ENCODE measurements at places on chromosomes 2 and 18.

DNA sequence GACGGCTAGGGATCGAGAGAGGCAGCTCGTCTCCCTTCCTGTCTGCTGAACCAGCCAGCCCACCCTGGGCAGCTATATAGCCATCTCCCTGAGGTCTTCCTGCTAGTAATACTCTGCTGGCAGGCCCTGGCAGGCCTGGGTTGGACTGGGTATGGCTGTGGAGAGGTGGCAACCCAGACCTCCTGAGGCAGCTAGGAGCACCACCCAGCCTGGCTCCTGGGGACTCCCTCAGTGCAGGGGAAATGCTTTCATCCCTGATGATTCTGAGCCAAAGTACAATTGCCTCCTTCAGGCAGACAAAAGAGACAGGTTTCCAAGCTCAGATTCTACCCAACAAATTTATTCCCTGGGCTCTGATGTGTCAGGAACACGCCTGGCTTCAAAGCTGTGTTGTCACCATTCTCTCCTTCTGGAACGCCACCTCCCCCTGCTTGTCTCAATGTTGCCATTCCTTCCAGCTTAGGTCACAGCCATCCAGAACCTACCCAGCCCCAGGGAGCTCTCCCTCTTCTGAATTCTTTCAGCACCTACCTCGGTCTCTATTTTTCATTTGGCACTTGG lies 4.7 kb upstream of the DNAJB2 start:
- DNase-seq = no peak

DNA sequence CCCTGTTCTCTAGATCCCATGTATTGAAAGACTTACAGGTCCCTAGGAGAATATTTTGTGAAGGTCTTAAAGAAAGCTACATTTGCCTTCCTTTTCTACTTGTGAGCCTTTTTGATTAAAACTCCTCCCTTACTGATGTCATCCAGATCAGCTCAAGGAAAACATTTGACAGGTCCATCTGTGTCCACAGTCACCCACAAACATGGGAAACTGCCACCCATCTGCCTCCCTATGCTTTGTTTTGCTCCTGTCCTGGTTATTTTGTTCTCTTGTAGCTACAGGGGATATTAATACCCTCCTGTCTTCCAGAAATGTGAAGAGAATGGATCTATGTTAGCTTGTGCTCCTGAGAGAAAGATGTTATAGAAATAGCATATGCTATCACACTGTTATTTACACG lies 203.6 kb upstream of the GALNT5 start:
- no peak for DNase-seq

DNA sequence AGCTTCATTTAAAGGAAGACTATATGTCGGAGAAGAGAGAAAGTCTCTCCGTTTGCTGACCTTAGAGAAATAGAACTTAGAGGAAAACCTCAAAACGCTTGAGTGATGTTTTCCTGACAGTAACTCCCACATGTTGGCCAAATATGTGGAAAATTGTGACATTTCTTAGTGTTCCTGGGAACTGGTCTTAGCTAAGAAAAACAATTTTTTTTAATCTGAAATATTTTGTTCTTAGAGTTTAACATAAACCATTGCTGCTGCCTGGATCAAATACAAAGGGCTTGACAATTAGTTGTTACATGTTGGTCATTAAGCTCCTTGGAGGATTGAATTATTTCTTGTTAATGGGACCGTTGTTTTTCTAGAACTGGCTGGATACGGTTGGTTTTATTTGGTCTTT lies 16.3 kb downstream of the DYNC2LI1 start:
- DNase-seq = no peak

DNA sequence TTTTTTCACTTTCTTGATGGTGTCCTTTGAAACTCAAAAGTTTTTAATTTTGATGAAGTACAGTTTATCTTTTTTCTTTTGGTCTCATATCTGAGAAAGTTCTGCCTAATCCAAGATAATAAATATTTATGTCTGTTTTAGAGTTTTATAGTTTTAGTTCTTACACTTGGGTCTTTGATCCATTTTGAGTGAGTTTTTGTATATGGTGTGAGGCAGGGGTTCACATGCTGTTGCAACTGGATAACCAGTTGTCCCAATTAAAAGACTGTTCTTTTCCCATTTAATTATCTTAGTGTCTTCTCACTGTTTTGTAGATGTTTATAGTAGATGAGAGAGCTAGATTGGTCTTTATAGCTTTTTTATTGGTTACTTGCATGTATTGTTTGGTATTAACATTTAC lies 43.6 kb downstream of the TET3 start:
- DNase-seq = no peak

- DNase-seq = no peak
Observed at GRCh38 chr18:55246278-55246677, 287.0 kb upstream of the CCDC68 start.

DNA sequence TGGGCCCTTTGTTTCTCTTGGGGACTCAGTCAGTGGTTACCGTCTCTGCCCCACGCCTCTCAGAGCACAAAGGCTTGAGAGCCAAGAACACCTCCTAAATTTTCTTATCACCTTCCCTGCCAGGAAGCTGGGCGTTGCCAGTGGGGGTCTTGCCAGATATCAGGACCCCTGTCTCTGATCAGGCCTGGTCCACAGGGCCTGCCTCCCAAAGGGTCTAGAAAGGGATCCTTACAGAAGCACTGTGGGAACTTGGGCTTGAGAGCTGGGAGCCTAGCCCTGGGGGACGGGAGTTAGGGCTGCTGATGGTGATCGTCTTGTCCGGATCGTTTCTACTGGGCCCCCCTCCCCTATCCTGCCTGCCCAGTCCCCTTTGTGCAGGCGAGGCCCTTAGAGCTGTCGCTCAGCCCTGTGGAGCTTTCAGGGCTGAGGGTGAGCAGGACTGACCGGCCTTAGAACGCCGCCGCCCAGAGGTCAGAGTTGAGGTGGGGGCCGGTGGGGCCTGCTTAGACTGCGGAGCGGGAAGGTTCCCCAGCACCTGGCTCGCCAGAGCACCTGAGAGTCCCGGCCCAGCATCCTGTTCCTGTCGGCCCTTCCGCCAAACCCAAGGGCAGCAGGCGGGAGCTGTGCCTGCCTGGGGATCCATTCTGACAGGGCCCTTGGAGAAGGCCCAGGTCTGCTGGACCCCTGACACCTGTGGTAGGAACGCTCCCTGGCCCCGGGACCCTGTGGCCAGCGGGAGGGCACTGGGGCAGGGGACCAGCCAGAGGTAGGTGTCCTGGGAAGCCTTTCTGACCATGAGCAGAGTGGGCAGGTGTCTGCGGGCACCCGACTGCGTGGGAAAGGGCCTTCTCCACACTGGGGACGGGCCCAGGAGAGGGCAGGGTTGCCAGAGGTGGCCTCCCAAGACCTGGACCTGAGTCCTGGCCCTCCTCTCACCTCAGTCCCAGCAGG lies 956 bp downstream of the ESPNL start:
- DNase-seq = no peak

DNA sequence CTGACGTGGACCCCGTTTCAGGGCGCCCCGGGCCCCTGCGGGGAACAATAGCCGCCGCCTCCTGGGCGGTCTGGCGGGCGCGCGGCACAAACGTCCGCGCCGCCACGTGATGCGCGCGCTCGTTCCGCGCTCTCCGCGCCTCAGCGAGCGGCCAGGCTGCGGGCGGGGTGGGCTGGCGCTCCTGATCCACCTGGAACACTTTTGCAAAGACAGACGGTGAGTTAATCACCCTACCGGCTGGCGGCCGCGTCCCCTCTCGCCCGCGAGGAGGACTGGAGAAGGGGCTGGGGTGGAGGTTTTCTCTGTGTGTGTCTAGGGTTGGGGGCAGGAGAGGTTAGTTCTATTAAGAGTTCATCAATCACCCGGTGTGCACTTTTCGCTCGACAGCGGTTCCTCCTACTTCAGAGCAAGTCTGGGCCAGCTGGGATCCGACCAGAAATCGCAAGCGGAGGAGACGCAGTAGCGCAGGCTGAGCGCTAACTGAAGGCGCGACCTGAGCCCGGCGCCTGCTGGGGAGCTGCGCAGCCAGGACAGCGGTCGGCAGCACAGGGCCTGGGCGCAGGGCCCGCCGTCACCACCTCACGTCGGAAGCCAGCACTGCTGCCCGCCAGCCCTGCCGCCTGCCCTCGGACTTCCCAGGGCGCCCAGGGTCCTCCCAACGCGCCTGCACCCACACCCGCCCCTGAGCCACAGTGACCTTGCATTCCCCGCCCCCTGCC lies 10.3 kb upstream of the HOXD1 start:
- no peak for DNase-seq

- no peak for DNase-seq
Observed at GRCh38 chr2:54518430-54518829, 62.3 kb downstream of the SPTBN1 start.

DNA sequence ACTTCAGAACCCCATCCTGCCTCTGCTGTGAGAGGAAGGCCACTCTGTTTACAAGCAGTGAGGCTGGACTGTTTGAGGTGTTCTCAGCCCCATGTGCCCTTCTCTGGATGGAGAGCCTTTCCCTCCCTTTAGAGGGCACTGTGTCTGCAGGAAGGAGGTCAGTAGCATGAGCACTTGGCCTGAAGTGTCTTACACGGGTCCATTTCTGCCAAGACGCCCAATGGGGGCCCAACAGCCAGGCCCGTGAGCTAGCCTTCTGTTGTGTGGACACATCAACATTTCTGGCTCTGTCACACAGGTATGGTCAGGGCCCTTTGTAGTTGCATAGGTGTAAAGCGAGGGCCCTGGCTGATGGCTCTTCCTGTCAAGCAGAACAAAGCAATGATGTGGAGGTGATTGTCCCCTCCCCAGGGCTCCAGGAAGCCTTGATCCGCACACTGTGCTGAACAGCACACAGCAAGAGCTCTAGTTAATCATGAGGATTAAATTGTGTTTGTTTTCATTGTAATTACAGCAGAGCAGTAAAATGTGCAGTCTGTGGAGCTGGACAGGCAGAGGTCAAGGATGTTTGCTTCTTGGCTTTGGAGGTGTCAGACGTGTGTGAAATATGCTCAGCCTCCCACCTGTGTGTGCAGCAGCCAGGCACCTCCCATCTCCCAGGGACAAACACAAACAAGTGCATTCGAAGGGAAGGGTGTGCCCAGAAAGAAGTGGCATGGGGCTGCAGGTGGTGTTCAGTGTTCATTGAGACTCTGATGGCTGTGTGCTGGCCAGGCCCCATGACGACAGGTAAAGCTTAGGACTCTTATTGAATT lies 132.1 kb downstream of the SH3RF3 start:
- no peak for DNase-seq

GRCh38 chr18:5997361-5997760 lies 102.0 kb upstream of the TMEM200C start:
- DNase-seq = no peak

- DNase-seq = no peak
Observed at GRCh38 chr2:126898636-126899035, at the start of gene TEX51. Gene TEX51, plus strand, starts transcription at chr2:126898890. Its CDS starts 29 bp downstream, at chr2:126898919.

- DNase-seq = no peak
Observed at GRCh38 chr2:218013289-218013688, 10.5 kb upstream of the TNS1 start.

- DNase-seq = no peak
Observed at GRCh38 chr2:205789906-205790305, 107.6 kb downstream of the NRP2 start.
